ENCODE measurements at places on chromosomes 16 and 17. TPM values are rescaled to one million over a fixed set of nuclear protein-coding genes. Genes with fewer than 3 reads are reported as not detected.

The USP6 gene
- total RNA-seq = 0.53 TPM

The ANKFN1 gene
- total RNA-seq = 2.9 TPM

The KRTAP1-3 gene
- total RNA-seq = not detected

The HOXB1 gene
- not detected for total RNA-seq

The TSEN54 gene
- 27.9 TPM for total RNA-seq

The RPS2 gene
- total RNA-seq = 283 TPM

The TMEM97 gene
- 20.7 TPM for total RNA-seq

The RAD51C gene
- total RNA-seq = 42.4 TPM

The CD300H gene
- not detected for total RNA-seq

The BAHCC1 gene
- 38.2 TPM for total RNA-seq

The ITGAD gene
- total RNA-seq = not detected
